ENCODE measurements at places on chromosomes 6 and 20.
A peak's percentile ranks its signal among the peaks of the same experiment; 100 is the strongest.

GRCh38 chr20:58538752-58539151 is 23.6 kb upstream of the APCDD1L start:
- DNase-seq = no peak

DNA sequence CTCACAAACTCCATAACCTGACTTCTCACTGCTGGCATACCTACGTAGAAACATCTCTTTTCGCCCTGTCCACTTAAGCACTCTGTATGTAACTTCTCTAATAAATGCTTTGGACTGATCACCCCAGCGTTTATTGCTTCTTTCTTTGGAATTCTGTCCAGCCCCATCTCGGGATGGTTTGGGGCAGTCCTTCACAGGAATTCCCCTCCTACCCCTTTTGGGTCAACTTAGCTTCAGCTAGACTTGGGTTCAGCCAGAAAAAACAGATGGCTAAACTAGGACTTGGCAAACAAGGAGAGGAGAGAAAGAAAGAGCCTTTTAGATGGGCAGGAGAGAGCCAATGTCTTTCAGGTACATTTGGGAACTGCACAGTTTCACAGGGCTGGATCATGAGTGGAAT is 3.9 kb upstream of the LTV1 start:
- no peak for DNase-seq

DNA sequence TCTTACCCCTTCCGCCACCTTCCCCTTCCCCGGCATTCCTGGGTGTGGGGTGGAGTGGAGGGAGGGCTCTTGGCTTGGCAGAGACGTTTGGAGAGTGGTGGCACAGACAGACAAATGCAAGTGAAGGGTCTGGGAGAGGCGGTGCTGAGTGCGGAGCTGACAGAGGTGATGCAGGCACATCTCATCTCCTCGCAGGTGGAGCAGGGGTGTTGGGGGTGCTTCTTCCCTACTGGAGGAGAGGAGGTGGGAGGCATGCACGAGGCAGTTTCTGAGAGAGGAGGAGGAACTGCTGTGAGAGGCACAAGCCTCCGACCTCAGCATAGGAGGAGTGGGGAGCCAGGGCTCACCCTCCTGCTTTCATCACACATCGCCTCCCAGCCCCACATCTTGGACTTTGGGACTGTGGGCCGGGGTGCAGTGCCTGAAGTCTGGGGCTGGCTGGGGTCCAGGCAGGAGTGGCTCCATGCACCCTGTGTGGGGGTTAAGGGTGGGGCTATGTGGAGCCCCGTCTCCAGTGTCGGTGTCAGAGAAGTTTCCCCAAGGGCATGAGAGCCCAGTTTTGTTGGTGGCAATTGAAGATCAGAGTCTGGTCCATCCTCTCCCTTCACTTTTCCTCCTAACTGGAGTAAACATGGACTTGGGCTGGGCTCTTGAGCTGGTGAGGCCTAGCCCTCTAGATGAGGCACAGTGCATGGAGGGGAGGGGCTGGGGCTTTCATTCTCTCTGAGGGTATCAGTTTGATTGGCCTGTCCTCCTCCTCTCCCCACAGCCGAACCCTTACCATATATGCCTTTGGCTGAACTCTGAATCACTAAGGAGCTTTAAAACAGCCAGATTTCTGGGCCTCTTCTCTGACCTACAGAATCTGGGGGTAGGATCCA is 20.2 kb upstream of the SLC22A7 start:
- no peak for DNase-seq

DNA sequence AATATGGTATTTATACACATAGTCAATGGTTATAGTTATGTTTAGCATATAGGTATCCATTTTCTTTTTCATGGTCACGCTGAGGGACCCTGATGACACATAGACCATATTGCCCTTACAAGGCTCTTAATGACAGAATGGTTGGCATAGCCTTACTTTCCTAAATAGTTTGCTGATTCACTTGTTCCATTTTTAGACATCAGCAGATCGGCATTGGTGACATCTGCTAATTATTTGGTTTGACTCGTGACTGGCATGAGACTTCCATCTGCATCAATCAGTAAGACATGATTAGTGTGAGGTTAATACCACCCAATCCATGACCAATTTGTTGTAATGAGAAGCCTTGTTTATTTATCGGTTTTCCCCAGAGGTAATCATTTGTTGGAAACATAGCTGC is 309.7 kb downstream of the ALDH8A1 start:
- DNase-seq = no peak

- DNase-seq = no peak
Measured at GRCh38 chr6:110523451-110524021, 47.1 kb upstream of the SLC22A16 start.

GRCh38 chr6:111813237-111813636 is 60.0 kb downstream of the FYN start:
- peak; percentile 75 for DNase-seq

DNA sequence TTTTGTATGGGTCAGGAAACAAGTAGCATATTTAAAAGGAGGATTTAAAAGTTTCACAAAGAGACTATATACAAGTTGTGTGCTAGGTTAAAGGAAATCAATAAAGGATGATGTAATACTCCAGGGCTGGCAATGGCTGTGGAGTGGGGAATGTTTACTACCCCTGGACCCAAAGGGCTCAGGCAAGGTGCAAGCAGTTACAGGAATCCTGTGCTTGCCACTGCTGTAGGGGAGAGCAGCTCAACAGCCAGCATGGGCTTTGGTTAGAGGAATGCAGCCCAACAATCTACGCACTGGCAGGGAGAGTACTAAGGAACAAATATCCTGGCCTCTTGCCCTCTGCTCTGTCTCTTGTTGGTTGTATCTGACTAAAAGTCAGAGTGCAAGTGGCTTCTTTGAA is 1642.2 kb downstream of the KHDRBS2 start:
- DNase-seq = no peak

DNA sequence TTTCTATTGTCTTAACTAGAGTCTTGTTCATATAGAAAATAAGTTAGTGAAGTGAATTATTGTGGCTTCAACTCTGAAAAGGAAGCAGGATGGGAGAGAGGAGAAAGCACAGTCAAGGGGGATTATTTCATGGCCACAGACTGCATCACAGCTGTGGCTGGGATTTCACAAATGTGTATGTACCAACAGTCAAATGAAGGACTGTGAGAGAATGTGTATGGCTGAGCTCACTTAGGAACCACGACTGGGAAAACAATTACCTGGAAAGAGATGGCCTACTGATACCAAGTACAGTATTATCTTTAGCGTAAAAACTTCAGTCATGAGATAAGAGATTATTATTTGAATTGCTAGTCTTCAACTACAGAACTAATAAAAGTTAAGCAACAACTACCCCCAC is 54.9 kb downstream of the SESN1 start:
- DNase-seq = no peak

GRCh38 chr20:277496-277781 is 13.1 kb downstream of the C20orf96 start:
- no peak for DNase-seq

DNA sequence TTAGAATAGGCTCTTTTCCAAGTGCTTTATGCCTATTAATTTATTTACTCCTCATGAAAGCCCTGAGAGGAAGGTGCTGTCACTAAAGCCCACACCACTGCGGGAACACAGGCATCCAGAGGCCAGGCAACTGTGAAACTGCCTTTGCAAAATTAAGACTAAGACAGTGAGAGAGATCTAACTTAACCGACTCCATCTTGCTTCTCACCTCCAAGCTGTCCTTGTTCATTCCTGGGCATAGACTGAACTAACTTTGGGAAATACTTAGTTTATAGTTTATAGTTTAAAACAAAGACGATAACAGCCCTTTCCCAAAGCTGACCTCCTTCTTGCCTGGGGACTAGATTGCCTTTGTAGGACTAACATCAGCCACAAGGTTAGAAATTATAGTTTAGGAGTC is 80.1 kb downstream of the RSPH3 start:
- DNase-seq = no peak

GRCh38 chr6:131199568-131200272 is 64.5 kb downstream of the AKAP7 start:
- DNase-seq = peak; percentile 17

GRCh38 chr6:139029470-139030227 is 1.1 kb downstream of the ABRACL start:
- DNase-seq = no peak

DNA sequence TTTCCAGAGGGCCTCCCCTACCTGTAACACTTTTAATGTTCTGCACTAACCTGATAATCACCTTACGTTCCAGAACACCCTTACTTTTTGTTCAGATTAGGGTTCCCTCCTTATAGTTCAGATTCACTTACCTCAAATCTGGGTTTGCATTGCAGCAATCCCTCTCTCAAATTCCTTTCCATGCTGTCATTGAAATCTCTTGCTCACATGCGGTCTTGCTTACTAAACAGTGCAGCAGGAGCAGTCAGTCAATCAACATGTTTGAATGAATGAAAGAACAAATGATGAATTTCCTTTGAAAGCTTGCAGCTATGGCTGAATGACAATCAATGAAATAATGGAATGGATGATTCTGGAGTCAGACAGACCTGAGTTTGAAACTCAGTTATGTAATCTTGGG is 200.1 kb downstream of the HIVEP2 start:
- no peak for DNase-seq

GRCh38 chr6:73176057-73176456 is 49.2 kb downstream of the KHDC1L start:
- DNase-seq = no peak

DNA sequence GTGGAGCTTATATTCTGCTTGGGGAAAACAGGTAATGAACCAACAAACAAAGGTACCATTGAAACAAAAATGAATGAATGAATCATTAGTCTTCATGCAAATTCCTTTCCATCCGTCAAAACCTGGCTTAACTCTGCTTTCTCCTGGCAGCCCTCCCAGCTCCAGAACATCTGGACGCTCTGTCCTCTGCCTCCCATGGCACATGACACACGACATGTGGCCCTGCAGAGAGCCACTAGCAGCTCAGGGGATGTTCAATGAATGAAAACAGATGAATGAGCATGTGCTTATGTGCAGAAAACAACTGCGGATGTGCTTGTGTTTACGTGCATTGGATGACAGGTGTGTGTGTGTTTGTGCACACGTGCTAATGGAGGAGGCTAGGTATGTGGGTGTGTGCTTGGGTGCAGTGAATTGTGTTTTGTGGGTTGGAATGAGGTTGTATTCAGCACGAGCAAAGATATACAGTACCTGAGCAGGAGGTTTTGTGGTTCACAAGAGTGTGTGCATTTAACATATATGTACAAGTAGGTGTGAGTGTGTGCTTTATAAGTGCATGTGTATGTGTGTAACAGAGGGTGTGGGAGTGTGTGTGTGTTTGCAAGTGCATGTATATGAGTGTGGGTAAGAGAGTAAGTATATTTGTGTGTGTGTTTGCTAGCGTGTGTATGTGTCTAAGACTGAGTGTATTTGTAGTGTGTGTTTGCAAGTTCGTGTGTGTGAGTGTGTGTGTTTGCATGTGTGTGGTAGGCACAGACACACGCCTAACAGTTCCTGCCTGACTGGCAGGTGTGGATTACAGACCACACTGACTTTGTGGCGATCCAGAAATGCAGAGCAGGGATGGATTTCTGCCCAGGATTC is 374.1 kb upstream of the SULF2 start:
- DNase-seq = no peak

GRCh38 chr6:80263585-80263984 is 157.1 kb downstream of the BCKDHB start:
- DNase-seq = no peak

DNA sequence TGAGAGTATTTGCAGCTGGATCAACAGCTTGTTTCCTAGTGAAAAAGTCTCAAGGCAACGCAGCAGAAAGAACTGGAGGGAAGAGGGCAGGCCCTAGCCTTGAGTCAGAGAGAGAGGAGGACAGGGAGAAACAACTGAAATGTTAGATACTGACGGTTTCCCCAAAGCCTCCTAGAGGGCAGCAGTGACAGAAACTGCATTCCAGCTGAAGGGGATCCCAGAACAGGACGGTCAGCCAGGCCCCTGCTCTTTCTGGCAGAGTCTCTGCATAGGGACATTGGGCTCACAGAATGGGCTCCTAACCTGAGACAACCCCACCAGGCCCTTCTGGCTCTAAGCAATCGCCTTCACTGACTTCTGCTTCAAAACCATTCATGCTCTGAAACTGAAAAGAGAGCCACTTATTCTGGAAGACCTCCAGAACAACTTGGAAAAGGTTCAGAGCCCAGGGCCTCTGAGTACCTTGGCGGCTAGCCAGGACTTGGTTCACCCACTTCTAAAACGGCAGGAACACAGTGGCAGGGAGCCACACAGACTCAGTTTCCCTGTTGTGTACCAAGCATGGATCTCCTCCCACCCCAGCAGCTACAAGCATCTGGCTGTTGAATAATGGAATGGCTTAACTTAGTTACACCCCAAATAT is 72.9 kb downstream of the PSMB1 start:
- DNase-seq = no peak

DNA sequence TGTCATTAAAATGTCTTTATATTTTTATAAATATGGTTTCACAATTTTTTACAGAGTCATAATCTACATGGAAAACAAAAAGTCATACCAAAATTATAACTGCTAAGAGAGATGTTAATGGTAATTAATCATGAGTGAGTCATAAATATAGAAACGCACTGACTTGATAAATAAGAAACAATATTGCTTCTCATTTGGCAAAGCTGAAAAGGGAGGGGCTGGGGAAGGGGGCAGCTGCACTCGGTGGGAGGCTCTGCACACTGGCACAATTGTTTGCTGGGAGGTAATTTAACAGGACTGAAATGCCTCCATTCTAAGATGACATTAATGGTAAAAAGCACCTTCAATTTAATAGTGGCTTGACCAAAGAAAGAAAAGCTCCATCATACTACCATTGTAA is 133.3 kb upstream of the AGPAT4 start:
- no peak for DNase-seq

- DNase-seq = no peak
Measured at GRCh38 chr6:71420095-71420692, 131.6 kb downstream of the OGFRL1 start.

DNA sequence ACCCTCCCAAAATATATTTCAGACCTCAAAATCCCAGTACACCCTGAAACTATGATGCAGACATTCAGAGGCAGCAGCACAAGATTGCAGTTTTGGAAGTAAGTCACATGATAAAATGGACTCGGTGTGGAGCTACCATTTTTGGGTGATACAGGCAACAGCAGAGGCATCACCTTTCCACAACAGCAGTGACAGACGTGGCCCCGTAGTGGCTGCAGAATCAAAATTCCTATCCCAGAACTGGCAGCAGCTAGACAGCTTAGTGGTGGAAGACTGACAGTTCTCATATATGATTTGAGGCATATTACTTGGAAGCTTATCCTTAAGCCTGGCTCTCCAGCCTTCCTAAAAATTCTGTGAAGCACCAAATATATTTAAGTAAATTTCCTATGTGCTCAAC is 19.9 kb downstream of the PLN start:
- no peak for DNase-seq

DNA sequence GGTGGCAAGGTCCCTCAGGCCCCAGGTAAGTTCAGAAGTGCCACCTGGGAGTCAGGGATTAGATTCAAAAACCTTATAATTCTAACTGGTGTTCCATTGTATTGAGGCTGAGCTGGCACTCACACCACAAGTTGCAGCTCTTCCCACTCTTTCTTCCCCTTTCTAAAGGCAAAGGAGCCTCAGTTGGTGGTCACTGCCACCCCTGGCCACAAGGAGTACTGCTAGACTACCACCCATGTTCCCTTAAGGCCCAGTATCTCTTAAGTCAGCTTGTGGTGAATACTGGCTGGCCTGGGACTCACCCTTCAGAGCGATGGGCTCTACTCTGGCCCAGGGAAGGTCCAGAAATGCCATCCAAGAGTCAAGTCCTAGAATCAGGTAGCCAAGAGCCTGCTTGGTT is 421.1 kb upstream of the KHDRBS2 start:
- DNase-seq = no peak

- no peak for DNase-seq
Measured at GRCh38 chr6:138331444-138331843, 46.3 kb upstream of the SMIM28 start.
